NCI-H1436 treated with DMSO at 0.1 percent for 48 hours (cell line): ENCODE measurements at places on chromosomes 11 and 22.

- DNase-seq, result no peak
Observed at GRCh38 chr11:65538232-65538914, 13.5 kb downstream of the SCYL1 start.

DNA sequence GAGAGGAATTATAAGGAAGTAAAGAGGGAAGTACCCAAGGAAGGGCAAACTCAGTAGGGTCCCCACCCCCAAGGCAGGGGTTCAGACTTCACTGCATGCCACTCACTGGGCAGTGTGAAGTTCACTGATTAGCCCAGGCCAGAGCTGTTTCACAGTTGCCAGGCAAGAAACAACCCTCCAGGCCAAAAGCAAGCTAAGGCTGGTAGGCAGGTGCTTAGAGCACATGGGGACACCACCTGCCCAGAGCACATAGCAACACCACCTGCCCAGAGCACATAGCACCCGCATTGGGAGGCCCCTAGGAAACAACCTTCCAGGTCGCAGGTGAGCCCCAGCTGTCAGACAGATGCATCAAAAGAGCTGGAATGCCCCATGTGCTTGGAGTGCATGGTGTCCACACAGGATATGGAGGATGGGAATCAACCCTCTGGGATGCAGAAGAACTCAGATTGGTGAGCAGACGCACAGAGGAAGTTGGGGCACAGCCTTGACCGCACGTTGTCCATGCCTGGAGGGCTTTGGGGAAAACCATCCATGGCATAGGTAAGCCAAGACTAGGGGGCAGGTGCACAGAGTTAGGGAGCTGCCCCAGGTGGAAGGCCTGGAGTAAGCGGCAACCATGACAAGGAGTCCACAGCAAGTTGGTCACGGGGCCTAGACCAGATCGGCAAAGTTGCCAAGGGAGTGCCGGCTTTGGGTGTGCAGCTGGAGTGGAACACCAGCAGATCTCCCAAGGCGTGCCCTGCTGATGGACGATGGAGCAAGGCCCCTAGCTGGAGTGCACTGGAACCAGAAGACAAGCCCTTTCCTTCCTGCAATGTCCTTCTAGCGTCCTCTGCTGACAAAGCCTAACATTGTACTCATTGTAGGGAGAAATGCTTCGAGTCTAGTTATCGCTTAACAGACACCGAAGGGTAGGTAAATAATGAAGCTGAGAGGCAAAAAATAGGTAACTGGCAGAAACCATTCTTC, 7.8 kb upstream of the TMEM216 start:
- no peak for DNase-seq

GRCh38 chr11:59272771-59273372, 60.1 kb upstream of the MPEG1 start:
- no peak for DNase-seq

DNA sequence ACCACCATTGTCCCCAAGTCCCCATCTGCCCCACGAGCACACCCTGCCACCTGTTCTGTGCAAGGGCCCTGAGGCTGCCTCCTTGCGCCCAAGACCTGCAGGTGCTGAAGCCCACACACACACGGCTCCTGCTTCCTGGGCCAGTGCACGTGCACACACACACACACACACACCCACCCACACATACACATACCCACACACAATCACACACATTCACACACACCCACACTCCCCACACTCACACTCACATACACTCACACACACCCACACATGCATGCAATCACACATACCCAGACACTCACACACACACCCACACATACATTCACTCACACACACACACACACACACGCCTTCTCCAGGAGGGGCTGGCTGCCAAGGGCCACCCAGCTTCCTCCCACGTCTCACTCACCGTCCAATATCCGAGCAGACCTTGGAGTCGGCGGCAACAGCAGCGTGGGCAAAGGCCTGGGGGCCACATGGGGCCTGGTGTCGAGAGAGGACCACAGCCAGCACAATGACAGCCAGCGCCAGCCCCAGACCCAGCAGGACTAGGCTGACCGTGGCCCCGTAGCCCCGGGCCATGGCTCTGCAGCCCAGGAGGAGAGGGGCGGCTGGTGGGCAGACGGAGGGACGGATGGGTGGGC, 616 bp downstream of the GGT5 start:
- no peak for DNase-seq

DNA sequence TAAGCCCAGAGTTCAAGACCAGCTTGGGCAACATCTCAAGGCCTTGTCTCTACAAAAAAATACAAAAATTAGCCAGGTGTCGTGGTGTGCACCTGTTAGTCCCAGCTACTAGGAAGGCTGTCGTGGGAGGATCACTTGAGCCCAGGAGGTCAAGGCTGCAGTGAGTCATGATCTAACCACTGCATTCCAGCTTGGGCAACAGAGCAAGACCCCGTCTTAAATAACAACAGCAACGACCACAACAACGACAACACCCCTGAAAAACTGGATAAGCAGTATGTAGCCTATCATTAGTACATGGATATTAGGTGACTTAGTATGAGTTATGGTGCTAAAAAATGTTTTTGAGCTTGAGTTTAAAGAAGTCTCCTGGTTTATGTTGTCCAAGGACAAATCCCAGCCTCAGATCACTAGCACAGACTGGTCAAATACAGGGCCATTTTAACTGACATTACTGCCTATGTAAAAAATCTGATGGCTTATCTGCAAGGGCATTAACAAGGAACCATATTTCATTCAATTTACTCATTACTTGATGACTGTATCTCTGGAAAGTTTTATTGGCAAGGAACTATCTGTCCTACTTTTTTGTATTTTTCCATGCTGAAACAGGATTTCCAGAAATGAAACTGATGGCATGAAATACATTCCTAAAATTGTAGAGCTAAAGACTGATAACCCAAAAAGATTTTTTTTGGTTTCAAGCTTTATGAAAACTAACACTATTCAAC, 23.4 kb downstream of the C2CD3 start:
- no peak for DNase-seq

DNA sequence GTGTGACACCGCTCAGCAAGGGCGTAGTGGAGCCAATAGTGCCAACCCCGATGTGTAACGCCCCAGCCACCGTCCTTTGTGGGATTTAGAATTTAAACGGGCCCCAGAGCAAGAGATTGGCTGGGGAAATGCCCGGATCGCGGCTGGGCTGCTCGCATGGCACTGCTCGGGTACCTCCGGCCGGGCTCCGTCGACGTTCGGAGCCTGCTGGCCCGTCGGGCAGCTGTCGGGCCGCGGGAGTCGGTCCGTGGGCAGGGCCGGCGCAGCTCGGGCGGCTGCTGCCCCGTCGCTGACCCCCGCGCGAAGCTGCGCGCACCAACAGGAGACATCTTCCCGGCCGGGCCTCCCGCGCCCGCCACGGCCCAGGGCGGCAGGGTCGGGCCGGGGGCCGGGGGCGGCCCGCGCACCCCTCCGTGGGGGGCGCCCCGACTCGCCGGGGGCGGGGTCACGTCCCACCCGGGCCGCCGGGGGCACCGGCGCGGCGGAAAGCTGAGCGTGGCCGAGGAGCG, 1.3 kb upstream of the KDM2A start:
- DNase-seq, result no peak

- DNase-seq, result no peak
Observed at GRCh38 chr11:31996159-31996881, 94.6 kb upstream of the RCN1 start.

GRCh38 chr11:15327786-15328231, 213.1 kb downstream of the INSC start:
- DNase-seq, result no peak

DNA sequence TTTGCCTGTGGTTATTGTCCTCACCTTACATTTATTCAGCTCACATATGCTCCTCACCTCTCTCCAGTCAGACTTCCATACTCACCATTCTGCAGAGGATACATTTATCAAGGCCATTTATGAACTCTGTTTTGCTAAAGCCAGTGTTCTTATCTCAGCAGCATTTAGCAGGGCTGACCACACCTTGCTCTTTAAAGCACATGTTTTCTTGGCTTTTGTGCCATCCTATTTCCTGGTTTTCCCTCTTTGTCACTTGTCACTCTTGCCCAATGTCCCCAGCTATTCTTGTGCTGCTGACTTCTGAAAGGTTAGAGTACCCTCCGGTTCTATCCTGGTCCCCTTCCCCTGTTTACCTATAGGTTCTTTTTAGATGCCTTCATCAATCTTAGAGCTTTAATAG, 446.6 kb downstream of the NELL1 start:
- no peak for DNase-seq

DNA sequence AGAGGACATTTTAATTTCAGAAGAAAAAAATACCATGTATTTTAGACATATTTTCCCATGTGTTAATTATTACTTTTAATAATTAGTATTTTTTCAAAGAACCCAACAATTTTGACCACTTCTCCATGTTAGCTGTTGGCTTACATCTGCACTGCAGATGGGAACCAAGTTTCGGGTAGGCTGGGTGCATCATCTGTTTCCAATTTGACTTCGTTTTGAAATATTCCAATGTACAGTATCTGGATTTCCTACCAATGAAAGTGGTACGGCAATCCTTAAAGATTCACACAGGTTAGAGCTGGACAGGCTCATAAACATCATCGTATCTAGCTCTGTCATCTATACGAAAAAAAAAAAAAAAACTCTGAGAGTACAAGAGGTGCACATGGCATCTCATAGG, 670.2 kb downstream of the OPCML start:
- no peak for DNase-seq

DNA sequence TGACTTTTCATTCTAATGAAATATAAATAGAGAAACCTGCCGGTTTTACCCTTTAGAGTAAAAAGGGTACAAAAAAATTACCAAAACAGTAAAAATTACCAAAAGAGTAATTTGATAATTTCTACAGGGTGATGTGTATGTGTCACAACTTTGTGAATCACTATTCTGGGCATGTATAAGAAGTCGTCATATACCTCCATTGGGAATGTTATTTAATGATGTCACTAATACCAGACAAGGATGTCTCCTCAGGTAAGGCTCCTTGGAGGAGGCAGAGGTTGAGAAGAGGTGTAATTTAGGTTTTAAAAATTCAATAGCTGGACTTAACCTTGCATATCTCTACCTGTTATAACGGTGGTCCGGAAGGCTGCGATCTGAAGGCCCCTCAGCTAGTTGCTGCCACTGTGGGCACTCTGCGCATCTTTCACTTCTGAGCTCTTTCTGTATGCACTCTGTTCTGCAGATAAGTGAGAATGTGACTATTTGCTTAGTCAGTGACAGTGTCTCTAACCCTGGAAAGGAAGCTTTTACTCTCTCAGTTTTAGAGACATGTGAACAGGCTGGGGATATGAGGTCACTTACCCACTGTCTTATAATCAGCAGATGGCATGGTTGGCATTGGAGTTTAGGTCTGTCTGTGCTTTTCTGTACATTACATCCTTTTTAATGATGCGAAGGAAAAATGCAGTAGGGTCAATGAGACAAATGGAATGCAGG, 987 bp upstream of the NCR3LG1 start:
- DNase-seq, result no peak

GRCh38 chr11:97610854-97611253, 1221.0 kb downstream of the JRKL start:
- no peak for DNase-seq

DNA sequence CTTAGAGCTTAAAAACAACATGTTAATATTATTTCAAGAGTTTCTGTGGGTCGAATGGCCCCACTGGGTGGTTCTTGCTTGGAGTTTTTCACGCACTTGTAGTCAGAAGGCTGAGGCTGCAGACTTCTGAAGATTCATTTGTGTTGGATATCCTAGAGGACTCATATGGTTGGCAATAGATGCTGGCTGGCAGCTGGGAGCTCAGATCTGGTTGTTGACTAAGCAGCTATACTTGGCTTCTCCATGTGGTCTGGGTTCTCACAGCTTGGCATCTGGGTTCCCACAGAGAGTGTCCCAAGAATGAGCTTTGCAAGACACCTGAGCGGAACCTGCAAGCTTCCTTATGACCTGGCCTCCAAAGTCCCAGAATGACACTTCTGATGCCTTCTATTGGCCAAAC, 163.9 kb upstream of the ZC3H12C start:
- DNase-seq, result no peak

GRCh38 chr22:42073621-42074041, 417 bp upstream of the PHETA2 start:
- no peak for DNase-seq

GRCh38 chr22:42231929-42232328, 38.5 kb downstream of the TCF20 start:
- DNase-seq, result no peak

- DNase-seq, result no peak
Observed at GRCh38 chr11:72369743-72370142, 64.6 kb downstream of the CLPB start.

DNA sequence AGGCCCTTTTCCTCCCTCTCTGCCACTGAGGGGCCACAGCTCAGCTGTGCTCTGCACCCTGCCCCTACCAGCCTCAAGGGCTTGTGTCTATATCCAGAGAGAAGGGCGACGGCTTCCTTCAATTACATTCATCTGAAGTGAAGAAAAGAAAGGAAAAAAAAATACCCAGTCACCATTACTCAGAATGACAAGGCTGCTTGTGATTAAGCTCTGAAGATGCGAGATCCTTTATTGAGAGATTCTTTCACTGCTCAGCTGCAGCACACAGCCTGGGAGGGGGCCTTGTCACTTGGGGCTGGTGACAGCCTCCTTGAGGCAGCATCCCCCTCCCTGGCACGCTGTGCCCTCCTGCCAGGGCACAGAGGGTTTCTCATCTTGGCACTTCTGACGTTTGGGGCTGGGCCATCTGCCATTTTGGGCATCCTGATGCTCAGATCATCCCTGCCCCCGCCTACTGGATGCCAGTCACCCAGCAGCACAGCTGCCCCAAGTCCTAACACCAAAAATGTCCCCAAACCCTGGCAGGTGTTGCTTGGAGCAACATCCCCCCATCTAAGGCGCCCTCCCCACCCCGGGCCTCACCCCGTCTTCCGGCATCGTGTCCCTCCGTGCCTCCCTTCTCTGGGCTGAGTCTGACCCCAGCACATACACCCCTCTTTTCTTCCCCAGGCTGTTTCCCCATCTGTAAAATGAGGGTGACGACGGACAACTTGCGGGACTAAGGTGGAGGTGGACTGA, 1394.7 kb downstream of the BRD1 start:
- no peak for DNase-seq

DNA sequence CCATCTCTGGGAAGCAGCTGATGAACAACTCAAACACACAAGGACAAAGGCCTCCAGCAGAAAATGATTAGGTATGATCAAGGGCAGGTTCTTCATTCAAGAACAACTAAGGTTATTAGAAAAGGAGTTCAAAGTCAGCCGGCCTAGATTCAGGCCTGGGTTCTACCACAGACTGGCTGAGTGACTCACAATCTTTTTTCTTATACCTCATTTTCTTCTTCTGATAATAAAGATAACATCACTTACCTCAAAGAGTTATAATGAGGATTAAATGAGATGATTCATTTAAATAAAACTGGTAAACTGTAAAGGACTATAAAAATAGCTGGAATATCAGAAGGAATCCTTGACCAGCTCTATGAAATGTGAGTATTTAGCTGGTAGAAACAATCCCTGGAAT, 49.3 kb upstream of the PPP2R1B start:
- no peak for DNase-seq

DNA sequence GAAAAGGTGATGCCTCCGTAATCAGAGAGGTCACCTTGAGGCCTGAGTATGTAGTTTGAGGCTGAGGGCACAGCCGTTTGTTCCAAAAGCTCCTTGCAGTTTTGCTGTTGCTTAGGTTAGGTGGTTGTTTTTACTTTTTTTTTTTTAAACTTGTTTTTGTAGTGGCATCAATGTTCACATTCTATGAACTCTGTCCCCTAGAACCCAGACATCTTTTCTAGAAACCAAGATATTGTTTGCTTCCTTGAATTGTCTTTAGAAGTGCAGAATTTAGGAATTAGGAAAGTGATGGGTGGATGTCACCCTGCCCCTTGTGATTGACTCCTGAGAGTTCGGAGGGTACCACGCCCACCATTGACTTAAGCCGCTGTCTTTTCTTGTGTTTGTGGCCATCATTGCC, 35.7 kb upstream of the ETS1 start:
- DNase-seq, result no peak

GRCh38 chr11:32312865-32313403, 122.4 kb downstream of the WT1 start:
- DNase-seq, result peak; percentile 21
